Islet precursor cell (in vitro differentiated cells): ENCODE measurements at places on chromosomes 7 and 10.

GRCh38 chr10:30037620-30038336 is 21.6 kb downstream of the JCAD start:
- DNase-seq = no peak

DNA sequence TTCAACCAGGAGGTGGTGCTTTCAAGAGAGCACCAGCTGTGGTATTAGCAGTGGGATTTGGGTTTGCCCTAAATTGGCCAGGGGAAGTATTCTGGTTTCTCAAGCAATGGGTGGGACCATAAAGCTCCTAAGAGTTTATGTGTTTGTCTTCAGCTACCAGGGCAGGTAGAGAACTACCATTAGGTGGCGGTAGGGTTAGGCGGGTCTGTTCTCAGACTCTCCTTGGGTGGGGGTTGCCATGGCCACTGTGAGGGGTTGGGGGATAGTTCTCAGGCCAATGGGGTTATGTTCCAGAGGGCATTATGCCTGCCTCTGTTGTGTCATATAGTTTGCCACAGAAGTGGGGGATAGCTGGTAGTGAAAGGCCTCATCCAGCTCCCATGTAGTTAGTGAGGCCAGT is 47.7 kb upstream of the BICC1 start:
- no peak for DNase-seq

- no peak for DNase-seq
These were observed 459 bp downstream of the CYCS start for GRCh38 chr7:25124465-25125136.

DNA sequence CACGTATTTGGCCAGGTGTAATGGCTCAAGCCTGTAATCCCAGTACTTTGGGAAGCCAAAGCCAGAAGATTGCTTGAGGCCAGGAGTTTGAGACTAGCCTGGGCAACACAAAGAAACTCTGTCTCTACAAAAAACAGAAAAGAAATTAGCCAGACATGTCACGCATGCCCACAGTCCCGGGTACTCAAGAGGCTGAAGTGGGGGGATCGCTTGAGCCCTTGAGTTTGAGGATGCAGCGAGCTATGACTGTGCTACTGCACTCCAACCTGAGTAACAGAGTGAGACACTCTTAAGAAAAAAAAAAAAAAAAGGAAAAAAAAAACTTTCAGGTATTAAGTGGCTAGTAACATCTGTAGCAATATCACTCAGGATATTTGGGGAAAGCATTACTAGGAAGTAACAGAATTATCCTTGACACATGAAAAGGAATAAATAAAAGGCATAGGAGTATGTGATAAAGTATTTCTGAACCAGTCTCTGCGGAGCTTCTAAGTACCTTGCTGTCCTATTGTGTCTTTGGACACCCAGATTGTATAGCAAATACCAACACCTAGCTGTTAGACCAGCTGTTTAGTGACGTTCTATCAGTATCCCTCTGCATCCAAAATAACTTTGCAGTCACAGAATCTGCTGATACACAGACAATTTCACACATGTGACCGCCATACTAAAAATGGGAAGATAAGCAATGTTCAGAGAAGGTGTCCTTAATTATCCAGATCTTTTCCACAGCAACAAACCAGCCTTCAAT is 74.4 kb downstream of the CYTH3 start:
- DNase-seq = no peak

- DNase-seq = peak; percentile 19
These were observed 8.8 kb downstream of the PPIF start for GRCh38 chr10:79356104-79356503.

DNA sequence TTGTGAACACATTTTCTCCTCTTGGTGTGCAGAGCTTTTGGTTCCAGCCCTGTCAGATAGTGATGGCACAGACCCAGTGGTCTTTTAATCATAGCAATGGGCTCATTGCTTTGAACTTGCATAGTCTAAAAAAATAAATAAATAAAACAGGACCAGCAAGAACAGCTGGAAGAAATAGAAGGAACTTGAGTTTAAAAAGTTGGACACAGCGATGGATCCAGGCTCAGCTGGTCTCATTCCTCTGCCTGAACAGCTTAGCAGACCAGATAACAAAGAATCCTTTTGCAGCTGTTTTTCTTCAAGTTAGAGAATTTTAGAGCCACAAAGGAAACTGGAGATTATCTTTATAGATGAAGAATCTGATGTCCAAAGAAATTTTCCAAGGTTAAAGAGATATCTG is 1005.6 kb downstream of the LRMDA start:
- DNase-seq = no peak

DNA sequence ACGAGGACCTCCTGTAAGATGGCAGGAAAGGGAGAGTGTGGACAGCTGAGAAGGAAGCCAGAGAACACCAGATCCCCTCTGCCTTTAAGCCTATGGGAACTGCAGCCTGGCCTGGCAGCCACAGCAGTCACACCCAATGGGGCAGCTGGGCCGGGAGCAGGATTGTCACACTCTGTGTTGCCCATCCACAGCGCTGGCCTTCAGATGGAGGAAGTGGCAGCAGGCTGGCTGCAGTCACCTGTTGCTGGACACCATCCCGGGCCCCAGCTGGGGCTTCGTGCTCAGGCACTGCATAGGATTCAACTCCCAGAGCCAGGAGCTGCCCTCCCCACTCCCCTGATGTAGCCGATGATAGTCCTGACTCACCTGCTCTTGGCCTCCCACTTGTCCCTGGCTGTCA is 114.4 kb downstream of the COL13A1 start:
- no peak for DNase-seq

DNA sequence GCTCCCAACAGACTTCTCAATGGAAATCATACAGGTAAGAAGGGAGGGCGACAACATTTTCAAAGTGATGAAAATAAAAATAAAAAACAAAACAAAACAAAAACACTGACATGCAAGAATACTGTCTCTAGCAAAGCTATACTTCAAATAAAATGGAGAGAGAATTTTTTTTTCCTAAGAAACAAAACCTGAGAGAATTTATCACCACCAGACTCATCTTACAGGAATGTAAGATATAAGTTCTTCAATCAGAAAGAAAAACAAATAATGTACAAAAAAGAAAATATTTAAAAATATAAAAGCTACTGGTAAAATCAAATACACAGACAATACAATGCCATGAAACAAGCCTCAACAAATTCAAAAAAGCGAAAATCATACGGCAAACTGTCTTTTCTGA is 113.2 kb downstream of the NRBF2 start:
- no peak for DNase-seq

- no peak for DNase-seq
These were observed 156.1 kb downstream of the SPAG6 start for GRCh38 chr10:22501413-22501812.

- no peak for DNase-seq
These were observed 23.5 kb upstream of the ZNF12 start for GRCh38 chr7:6730343-6730633.

- DNase-seq = peak; percentile 72
These were observed 369.6 kb downstream of the FRMD4A start for GRCh38 chr10:13961097-13961496.

- DNase-seq = peak; percentile 78
These were observed 9.1 kb upstream of the PRKAR2B start for GRCh38 chr7:107035446-107035845.
